ENCODE measurements at places on chromosomes 2 and 18. TPM values are rescaled to one million over a fixed set of nuclear protein-coding genes. Genes with fewer than 3 reads are reported as not detected.

- DNase-seq = no peak
Measured at GRCh38 chr18:449374-449773, 51.1 kb downstream of the COLEC12 start.

- DNase-seq = no peak
Measured at GRCh38 chr2:10159581-10160131, 37.1 kb downstream of the RRM2 start.

DNA sequence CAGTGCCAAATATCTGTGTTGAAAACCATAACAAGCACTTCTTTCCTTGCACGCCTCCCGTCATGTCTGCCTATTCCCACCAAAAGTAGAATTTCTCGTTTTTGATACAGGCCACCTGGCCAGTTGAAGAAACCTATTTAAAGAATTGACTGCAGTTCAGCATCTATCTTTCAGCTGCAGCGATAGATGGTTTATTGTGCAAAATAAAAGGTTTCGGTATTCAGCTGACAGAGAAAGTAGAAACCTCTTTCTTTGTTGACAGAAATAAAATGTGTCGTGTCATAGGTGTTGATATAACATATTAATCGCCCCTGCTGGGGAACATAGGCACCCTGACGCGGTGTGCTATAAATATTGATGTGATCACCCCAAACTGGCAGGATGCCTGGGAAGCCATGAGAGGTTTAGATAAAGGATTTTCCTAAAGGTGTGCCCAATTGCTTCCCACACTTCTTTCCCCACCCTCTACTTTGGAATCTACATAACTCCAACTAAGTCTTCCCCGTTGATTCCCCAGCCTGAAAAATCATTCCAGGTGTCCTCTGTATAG, 570.4 kb downstream of the CCDC85A start:
- no peak for DNase-seq

- no peak for DNase-seq
Measured at GRCh38 chr2:20670315-20671035, 3.5 kb downstream of the GDF7 start.

DNA sequence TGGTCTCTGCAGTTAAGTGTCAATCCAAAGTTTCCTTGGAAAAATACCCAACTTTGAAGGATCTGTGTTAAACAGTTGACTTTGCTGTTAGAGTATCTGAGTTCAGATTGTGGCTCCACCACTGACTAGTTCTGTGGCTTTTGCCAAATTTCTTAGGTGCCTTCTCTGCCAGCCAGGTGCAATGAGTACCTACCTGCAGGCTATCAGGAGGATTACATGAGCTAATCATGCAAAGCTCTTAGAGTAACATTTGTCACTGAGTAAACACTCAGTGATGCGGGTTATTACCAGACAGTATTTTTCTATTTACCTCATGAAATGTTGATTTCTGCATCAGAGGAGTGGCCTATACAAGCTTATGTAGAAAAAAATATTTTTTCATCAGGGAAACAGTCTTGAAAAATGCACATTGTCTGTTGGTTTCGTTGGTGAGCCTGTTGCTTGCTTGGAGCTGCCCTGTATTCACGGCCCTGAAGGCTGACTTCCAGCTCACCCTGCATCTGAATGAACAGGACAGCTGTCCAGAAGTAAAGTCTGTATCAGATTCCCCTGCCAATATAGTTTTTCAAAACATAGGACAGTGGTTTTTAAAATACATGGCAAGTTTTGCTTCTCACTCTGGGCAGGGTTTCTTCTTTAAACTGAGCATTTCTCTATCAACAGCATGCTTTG, 235.1 kb downstream of the CDCA7 start:
- no peak for DNase-seq

The HRH4 gene
- total RNA-seq = not detected
